Progenitor cell of endocrine pancreas (in vitro differentiated cells): ENCODE measurements at places on chromosomes 2 and 18. TPM values are rescaled to one million over a fixed set of nuclear protein-coding genes. Genes with fewer than 3 reads are reported as not detected.

Gene L3MBTL4
- total RNA-seq: 8.0 and 11.5 TPM in 2 replicates

Gene FAM161A
- 19.0 and 23.7 TPM in 2 replicates for total RNA-seq

Gene TSN
- 86.3 and 91.7 TPM in 2 replicates for total RNA-seq

Gene IL36G
- not detected in 2 replicates for total RNA-seq

Gene DPP4
- 3.2 and 3.3 TPM in 2 replicates for total RNA-seq

Gene SCN3A
- total RNA-seq: 4.7 and 5.3 TPM in 2 replicates

Gene TUBA4B
- not detected in 2 replicates for total RNA-seq

Gene IL18RAP
- not detected in 2 replicates for total RNA-seq

Gene DYSF
- total RNA-seq: 1.4 and 1.6 TPM in 2 replicates

Gene NT5DC4
- not detected in 2 replicates for total RNA-seq

Gene CFC1
- total RNA-seq: 27.7 and 30.9 TPM in 2 replicates

- peaks cover 12% of the 10 kb centered on the region for H3K27me3 ChIP-seq
- no peak overlapping the region for H3K4me3 ChIP-seq
- H3K27ac ChIP-seq: no peak overlapping the region
- H3K4me1 ChIP-seq: peaks cover 3% of the 10 kb centered on the region
- no peaks in the 10 kb centered on the region for H3K36me3 ChIP-seq
These were observed 9.7 kb downstream of the PROKR1 start for GRCh38 chr2:68653034-68653433.

- DNase-seq: no peak
- no peak overlapping the region for H3K4me3 ChIP-seq
- H3K27ac ChIP-seq: no peak overlapping the region
- no peaks in the 10 kb centered on the region for H3K27me3 ChIP-seq
These were observed 42.1 kb upstream of the RAB27B start for GRCh38 chr18:54786206-54786605.

- H3K4me3 ChIP-seq: no peak overlapping the region
- H3K4me1 ChIP-seq: no peaks in the 10 kb centered on the region
- no peak overlapping the region for H3K27ac ChIP-seq
- H3K27me3 ChIP-seq: peaks cover 21% of the 10 kb centered on the region
These were observed 154.7 kb downstream of the DYSF start for GRCh38 chr2:71608034-71608433.

DNA sequence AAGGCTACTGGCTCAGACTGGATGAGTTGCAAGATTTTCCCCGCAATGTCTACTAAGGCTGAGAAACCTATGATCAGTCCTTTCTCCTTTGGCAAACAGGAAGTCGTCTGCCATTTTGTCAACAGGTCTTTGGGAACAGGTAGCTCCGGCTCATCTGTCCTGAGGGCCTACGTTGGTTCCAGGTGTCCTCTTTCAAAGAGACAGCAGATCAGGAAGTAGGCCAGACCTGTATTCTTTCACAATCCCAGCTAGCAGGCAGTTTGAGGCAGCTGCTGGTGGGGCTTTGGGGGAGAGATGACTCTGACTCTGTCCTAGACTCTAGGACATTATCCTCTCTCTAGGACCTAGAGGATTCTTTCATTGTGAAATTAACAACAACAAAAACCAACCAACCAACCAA is 98.6 kb downstream of the ACTR2 start:
- H3K4me1 ChIP-seq: no peaks in the 10 kb centered on the region
- H3K36me3 ChIP-seq: peaks cover 12% of the 10 kb centered on the region
- no peaks in the 10 kb centered on the region for H3K27me3 ChIP-seq
- H3K4me3 ChIP-seq: no peak overlapping the region
- no peak overlapping the region for H3K27ac ChIP-seq
- no peak for DNase-seq

DNA sequence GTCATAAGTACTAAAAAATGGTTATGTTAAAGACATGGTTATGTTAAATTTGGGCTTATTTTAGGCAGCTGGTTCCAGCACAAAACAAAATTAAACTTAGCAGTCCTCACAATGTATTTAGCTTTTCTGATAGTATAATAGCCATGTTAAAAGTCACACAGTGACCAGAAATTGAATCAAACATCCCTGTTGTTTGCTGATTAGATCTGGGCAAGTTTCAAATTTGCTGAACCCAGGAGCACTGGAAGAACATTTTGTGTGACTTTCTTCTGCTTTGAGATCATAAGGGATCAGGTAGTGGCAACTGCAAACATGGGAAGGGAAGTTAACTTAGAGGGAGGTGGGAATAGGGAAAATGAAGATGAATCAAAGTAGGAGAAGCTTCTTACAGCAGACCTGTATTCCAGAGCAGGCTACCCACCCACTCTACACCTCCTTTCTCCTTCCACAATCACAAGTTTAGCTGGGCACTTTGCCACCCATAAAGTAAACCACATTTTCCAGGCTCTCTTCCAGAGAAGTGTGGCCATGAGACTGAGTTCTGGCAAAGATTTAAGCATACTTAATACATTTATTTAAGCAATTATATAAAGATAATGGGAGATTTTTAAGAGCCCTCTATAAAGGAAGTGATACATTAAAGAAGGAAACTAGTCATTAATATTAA is 616.1 kb upstream of the LRATD1 start:
- no peaks in the 10 kb centered on the region for H3K36me3 ChIP-seq
- DNase-seq: no peak
- no peak overlapping the region for H3K27ac ChIP-seq

GRCh38 chr2:239051891-239052445 is 204.1 kb downstream of the TWIST2 start:
- no peaks in the 10 kb centered on the region for H3K27me3 ChIP-seq
- no peak for DNase-seq
- H3K36me3 ChIP-seq: peaks cover 26% of the 10 kb centered on the region
- peaks cover 6% of the 10 kb centered on the region for H3K4me1 ChIP-seq

DNA sequence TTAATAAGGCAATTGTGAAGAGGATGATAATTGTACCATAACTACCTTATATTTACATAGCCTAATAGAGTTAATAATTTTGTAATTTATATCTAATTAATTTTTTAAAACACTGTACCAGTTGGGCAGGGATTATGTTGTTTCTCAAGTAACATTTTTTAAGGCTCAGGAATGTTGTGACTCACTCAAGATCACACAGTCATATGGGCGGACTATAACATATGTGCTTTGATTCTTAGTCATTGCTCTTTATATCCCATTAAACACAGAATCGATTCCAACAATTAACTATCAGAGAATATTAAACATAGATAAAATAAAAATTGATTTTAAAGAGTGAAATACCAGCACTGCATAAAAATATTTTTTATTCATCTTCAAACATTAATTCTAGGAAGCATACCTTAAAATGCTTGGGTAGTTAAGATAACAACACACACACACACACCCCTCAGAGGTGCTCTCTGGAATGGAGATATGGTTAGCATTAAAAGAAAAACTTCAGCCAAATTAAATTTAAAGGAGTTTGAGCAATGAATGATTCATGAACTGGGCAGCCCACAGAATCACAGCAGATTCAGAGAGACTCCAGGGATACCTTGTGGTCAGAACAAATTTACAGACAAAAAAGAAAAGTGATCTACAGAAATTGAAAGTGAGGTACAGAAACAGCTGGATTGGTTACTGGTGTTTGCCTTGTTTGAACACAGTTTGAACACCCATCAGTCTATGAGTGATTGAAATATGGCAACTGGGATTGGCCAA is 869.4 kb upstream of the ID2 start:
- peaks cover 5% of the 10 kb centered on the region for H3K27me3 ChIP-seq
- no peak overlapping the region for H3K4me3 ChIP-seq
- H3K4me1 ChIP-seq: no peaks in the 10 kb centered on the region
- DNase-seq: no peak

- peaks cover 13% of the 10 kb centered on the region for H3K27me3 ChIP-seq
- DNase-seq: no peak
- no peak overlapping the region for H3K27ac ChIP-seq
- no peaks in the 10 kb centered on the region for H3K36me3 ChIP-seq
These were observed 382.2 kb upstream of the HNRNPA3 start for GRCh38 chr2:176830362-176830761.

- no peaks in the 10 kb centered on the region for H3K27me3 ChIP-seq
- no peak overlapping the region for H3K4me3 ChIP-seq
- H3K4me1 ChIP-seq: peaks cover 24% of the 10 kb centered on the region
- no peak for DNase-seq
These were observed 4.6 kb downstream of the TXNL4A start for GRCh38 chr18:79983793-79984192.

- no peak for DNase-seq
- no peak overlapping the region for H3K4me3 ChIP-seq
- no peak overlapping the region for H3K27ac ChIP-seq
- H3K36me3 ChIP-seq: no peaks in the 10 kb centered on the region
- H3K27me3 ChIP-seq: peaks cover 7% of the 10 kb centered on the region
These were observed 315.3 kb downstream of the CYP26B1 start for GRCh38 chr2:71832388-71832787.

DNA sequence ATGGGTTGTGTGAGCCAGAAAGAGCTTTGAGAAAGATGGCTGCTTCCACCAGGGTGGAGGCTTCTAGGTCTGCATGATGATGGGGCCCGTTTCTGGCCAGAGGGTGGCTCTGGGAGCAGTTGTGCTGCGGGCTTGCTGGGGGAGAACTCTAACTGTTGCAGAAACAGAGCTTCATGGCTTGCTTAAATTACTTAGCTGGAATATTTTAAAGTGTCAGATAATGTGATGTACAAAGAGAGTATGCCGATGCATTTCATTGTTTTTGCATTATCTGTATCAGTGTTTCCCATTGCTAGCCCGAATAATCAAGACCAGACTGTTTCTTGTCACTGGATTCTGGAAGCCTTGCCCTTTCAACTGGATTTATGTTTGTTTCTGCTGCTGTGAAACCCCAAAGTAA is 6.3 kb upstream of the DRC1 start:
- no peak overlapping the region for H3K27ac ChIP-seq
- H3K4me3 ChIP-seq: no peak overlapping the region
- no peaks in the 10 kb centered on the region for H3K27me3 ChIP-seq
- peaks cover 3% of the 10 kb centered on the region for H3K4me1 ChIP-seq

DNA sequence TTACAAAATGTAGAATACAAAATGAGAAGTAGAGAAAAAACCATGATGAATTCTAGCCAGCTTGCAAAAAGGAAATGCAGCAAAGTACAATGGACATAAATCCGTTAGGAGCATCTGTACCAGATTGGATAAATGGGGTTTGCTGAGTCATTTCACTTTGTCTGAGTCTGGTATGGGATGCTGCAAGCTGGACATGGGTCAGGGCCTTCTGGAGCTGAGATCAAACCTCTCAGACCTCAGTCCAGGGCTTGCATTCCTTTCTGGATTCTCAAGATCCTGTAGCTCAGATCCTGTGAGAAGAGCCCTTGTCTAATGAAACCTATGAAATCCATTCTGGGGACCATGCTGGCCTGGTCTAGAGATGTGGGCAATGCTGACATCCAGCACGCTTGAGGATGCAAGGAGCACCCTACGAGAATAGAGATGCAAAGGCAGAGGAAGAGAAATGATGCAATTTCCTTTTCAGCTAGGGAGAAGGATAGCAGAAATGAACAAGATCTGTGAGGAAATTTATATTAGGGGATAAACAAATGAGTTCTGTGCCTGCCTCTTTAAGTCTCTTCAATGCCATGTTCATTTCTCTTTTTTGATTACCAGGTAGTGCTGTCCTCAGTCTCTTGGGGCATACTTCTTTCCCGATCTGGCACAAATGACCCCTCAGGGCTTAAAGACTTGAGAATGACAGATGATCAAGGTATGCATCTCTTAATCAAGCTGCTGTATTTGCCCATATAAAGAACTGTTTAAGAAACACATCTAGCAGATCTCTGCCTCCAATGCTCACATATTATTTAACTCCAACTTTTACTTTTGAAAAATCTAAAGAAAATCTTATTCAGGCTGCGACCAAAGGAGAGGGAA is 230.4 kb downstream of the MEIS1 start:
- DNase-seq: no peak
- peaks cover 6% of the 10 kb centered on the region for H3K4me1 ChIP-seq
- H3K4me3 ChIP-seq: no peak overlapping the region
- no peak overlapping the region for H3K27ac ChIP-seq
- no peaks in the 10 kb centered on the region for H3K27me3 ChIP-seq

DNA sequence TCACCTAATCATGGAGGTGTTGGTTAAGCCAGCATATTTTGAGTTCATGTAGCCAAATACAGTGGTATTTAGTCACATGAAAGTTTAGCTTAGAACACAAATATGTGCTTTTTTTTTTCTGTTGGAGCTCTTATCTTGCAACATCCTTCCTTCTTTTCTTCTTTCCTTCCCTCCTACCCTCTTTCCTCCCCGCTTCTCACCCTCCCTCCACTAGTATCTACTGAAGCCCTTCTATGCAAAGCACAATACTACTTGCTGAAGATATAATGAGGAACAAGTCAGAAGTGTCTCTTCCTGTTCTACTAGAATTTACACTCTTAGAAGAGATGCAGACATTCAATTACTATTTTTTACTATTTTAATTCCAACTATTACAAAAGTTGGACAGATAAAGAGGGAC is 105.0 kb upstream of the ITGA4 start:
- no peak overlapping the region for H3K27ac ChIP-seq
- no peak for DNase-seq
- no peaks in the 10 kb centered on the region for H3K27me3 ChIP-seq
- H3K4me3 ChIP-seq: no peak overlapping the region

DNA sequence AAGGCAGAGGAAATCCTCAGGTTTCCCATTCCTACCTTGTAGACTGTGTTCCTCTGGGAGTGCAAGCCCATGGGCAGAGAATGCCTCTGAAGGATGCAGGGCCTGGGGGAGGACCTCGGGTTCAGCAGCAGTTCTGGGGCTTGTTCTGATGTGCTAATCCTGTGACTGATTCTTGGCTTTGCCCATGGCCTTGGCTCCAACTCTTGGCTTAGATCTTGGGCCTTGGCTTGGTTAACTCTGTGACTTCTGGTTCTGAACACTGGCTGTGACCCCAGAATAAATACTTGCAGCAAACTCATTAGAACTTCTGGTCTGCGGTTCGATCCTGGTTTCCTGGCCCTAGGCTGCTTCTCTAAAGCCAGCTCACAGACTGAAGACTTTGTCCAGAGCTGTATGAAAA is 366.9 kb upstream of the ZEB2 start:
- H3K27me3 ChIP-seq: no peaks in the 10 kb centered on the region
- no peaks in the 10 kb centered on the region for H3K36me3 ChIP-seq

DNA sequence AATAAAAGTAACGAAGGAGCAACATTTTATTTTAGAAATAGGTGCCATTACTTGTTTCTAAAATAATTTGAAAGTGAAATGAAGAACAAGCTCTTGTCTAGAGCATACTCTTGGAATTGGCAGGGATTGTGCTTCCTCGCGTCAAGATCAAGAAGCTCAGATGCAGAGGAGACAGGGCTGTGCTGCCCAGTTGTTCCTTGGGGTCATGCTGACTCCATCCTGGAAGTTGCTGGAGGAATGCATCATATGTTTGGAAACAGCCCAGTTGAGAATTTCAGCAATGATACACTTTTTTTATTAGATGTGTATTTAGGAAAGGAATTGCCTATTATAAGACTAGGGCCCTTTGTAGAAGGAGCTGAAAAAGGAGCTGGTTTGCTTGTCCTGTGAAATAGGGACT is 17.2 kb downstream of the LTBP1 start:
- no peak overlapping the region for H3K27ac ChIP-seq
- DNase-seq: no peak
- H3K4me1 ChIP-seq: peaks cover 2% of the 10 kb centered on the region
- H3K36me3 ChIP-seq: no peaks in the 10 kb centered on the region

GRCh38 chr2:170245312-170245711 is 67.4 kb downstream of the MYO3B start:
- H3K4me1 ChIP-seq: no peaks in the 10 kb centered on the region
- no peak overlapping the region for H3K27ac ChIP-seq
- H3K36me3 ChIP-seq: no peaks in the 10 kb centered on the region
- no peak overlapping the region for H3K4me3 ChIP-seq
- DNase-seq: no peak
- peaks cover 13% of the 10 kb centered on the region for H3K27me3 ChIP-seq

GRCh38 chr2:162072181-162072702 is 1.8 kb downstream of the DPP4 start:
- peaks cover 27% of the 10 kb centered on the region for H3K4me1 ChIP-seq
- H3K27me3 ChIP-seq: peaks cover 78% of the 10 kb centered on the region
- no peak overlapping the region for H3K4me3 ChIP-seq
- H3K27ac ChIP-seq: no peak overlapping the region
